Brain pericyte (primary cell): ENCODE measurements at places on chromosomes 5 and 9.

DNA sequence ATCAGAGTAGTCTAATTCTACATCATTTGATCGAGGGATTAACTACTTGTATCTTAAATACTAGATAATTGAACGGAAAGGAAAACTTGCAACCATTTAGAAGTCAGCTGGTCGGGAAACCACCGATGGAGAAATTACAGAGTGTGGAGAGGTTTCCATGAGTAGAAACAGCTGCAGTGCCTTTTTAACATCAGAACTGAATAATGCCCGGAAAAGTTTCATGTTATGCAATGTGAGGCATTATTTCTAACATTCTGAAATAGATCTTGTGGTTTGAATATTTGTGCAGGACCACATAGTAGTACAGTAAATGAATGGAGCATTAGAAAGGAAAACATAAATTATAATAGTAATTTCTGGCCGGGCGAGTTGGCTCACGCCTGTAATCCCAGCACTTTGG lies 88.1 kb upstream of the RNF180 start:
- DNase-seq, result no peak

GRCh38 chr5:173090639-173091038 lies 34.5 kb downstream of the CREBRF start:
- DNase-seq, result no peak

DNA sequence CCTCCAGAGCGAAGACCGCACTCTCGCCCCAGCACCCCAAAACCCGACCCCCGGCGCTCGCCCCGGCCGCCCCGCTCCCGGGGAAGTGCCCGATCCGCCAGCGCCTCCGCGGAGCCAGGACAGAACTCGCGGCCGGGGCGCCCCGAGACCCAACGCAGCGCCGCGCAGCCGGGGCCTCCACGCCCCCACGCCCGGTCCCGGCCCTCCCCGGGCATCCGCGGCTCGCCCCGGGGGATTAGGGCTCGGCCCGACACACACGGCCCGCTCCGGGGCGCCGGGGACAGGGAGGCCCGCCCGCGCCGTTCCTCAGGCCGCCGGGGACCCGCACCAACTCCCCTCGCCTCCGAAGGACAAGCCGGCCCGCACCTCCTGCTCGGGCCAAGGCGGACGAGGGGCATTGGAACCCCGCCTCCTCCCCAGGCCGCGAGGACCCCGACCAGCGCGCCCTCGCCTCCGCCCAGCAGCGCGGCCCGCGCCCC lies 544 bp downstream of the FNBP1 start:
- no peak for DNase-seq

DNA sequence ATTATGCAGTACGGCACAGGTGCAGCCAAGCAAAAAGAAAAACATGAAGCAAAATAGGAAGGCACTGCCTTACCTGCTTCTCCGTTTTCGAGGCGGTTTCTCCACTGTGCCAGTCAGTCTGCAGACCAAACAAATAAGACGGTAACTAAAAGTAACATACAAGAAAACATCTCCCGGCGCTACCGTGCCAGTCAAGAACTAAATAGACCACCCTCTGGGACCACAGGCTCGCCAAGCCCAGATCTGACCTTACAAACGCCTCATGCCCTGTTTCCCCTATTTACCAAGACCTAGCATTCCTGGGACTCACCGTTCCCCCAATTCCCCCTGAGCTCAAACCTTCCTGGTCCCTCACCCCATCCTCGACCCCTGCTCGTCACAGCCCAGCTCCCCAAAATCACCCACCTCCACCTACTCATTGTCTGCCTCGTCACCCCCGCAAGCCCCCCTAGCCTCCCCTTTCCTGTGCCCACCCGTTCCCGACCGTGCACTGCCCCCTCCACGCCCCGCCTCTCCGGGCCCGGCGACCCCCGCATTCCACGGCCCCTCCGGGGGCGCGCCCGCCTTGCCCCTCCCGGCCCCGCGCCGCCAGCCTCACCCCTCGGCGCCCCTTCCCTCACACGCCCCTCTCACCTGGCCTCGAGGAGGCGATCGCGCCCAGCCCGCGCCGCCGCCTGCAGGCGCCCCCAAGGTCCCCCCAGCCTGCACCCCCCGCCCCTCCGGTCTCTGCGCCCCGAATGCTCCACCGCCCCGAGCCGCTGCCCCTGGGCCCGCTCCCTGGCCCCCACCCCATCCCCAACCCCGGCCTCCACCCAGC lies 560 bp downstream of the SCAI start:
- no peak for DNase-seq

DNA sequence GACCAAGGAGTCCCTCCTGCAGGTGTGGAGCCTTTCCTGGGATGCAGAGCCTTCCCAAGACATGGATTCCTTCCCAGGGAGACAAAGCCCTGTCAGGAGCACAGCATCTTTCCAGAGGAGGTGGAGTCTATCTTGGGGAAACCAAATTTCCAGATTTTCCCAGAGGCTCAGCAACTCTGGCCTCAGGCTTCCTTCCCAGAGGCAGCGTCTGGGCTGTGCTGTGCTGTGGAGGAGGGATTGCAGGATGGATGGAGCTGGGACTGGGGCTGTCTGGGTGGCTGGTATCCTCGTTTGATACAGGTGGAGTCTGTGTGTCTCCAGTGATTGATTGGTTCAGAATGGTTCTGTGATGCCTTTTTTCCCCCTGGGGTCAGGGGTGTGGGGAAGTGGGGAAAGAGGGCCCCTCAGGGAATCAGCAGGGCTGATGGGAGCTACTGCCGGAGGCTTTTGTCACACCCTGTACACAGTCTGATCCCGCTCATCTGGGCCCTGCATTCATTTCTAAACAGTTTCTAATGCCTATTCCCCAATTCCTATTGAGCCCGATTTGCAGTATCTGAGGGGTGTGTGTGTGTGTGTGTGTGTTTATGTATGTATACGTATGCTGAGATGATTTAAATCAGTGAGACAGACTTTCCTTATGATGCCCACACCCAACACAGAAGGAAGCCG lies 16.0 kb downstream of the OR13J1 start:
- DNase-seq, result no peak

GRCh38 chr5:177390363-177391300 lies 6.4 kb downstream of the SLC34A1 start:
- DNase-seq, result no peak

- DNase-seq, result no peak
Observed at GRCh38 chr9:133433351-133433843, 11.2 kb downstream of the ADAMTS13 start.

GRCh38 chr5:131156385-131156784 lies 8.7 kb downstream of the HINT1 start:
- DNase-seq, result no peak

GRCh38 chr5:179431221-179431824 lies 86.1 kb upstream of the ADAMTS2 start:
- no peak for DNase-seq

DNA sequence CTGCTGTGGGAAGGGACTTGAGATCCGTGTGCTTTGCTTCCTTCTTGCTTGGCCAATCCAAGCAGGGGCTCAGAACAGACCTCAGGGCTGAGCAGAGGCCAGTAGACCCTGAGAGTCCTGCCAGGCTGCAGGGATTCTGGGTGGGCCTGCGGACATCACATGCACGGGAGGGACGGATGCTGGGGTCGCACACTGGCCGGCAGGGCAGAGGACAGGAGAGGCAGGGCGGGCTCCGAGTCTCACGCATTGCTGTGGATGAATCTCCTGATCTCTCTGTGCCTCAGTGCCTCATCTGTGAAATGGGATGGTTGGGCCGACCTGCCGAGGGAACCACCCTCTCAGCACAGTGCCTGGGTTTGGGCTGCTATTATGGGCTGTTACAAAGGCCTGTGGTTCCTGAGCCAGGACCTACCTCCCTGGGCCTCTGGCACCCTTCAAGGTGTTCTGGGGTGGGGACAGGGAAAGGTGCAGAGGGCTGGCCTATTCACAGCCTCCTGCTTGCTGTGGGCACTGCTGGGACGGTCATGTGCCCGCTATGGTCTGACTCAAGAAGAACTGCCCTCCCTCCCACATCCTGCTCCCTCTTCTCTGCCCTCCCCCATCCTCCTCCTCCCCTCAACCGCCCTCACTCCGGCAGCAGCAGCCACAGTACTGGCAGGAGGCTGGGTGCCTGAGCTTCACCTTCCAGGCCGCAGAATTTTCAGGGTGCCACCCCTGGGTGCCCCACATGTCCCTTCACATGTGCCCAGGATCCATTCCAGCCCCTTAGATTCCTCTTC lies 43.3 kb downstream of the NCS1 start:
- no peak for DNase-seq

GRCh38 chr5:173878224-173878967 lies 9.8 kb upstream of the CPEB4 start:
- no peak for DNase-seq

DNA sequence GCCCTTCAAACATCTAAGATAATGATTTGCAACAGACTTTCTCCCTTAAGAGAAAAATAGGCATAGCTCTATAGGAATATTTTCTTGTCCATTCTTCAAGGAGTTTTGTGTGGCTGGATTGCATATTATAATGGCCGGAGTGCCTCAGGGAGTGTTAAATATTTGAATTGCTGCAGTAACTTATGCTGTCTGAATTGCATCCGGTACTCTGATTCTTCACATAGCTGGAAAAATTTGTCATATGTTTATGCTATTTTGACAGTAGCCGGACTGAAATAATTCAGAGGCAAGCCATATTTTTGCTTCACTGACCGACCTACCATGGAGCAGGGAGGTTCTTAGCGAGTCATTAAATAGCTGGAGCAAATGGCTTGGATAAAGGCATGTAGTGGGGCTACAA lies 621.0 kb downstream of the ACTL7B start:
- no peak for DNase-seq

DNA sequence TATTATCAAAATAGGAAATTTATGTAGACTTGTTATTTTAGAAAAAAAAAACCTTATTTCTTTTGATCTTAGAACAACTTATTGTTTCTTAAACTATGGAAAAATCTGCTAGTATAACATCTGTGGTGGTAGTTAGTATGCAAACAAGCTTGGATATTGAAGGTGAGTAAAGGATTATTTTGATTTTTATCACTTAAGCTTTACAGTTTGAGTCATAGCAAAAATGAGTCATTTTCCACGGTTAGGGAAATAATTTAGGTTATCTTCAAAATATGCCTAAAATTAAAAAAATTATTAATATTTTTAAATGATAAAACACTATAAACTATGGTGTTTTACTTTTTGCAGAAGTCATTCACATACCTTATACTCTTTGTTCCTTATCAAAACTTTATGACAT lies 107.2 kb upstream of the DHFR start:
- DNase-seq, result no peak

DNA sequence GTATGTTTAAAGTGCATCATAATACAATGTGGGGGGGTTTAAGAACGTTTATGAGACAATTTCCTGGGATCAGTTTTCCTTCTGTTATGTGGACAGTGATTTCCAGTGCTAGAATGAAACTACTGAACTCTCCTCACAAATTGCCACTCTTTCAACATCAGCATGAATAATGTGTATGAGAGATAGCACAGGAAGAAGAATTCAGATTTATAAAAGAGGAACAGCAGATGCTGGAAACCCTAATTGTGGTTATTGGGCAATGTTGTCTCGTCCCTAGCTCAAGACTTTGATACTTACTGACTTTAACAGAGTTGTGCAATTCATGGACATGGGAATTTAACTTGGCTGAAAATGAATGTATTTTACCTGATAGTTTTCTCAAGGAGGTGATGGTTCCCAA lies 410.8 kb upstream of the MEF2C start:
- no peak for DNase-seq

DNA sequence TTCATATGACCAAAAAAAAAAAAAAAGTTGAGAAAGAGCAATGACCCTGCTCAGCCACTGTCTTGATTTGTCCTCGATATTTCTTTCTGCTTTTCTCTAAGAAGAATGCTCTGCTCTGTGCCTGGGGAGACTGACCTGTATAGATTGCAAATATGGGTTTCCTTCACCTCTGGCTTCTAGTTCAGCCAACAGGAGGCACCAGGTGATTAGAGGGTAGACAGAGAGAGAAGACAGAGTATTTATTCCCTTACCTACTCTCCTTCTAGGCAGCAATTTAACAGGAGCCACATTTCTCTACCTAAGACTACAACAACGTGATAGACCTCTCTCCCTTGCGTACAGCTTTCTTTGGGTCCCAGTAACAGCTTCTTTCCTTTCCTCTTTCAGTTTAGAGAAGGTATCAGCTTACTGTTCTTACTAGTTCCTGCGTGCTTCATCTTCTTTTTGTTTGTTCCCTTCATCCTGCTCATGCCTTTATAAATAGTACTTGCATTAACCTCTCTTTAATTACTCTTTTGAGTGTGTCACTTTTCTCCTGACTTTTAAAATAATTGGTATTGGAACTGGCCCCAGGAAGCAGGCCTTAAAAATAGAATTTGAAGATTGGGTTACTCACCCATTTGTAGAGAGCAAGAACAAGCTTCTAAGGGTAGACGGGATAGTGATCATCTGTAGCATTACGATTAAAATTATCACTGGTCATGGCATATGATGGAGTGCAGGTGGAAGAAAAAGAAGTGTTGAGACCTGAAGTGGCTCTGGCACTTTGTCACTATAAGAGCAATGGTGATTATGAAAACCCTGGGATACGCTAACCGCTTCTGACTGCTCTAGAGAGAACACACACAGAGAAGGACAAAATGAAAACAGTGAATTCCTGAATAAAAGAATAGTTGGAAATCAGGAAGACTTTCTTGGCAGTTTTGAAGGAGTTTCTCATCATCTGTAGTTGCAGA lies 161.2 kb upstream of the FSTL4 start:
- no peak for DNase-seq
